ENCODE measurements at places on chromosomes 7 and 10. TPM values are rescaled to one million over a fixed set of nuclear protein-coding genes. Genes with fewer than 3 reads are reported as not detected.
A peak's percentile ranks its signal among the peaks of the same experiment; 100 is the strongest.

DNA sequence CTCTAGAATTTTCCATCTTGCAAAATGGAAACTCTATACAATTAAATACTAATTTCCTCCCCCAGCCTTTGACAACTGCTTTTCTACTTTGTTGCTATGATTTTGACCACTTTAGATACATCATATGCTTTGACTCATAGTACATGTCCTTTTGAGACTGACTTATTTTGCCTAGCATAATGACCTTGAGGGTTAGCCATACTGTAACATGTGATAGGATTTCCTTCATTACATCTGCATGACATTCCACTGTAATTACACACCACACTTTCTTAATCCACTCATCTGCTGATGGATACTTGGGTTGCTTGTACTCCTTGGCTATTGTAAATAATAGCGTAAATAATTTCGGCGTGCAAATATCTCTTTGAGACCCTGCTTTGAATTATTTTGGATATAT lies 127.7 kb downstream of the JAZF1 start:
- no peaks in the 10 kb centered on the region for H3K27me3 ChIP-seq
- DNase-seq = no peak
- no peaks in the 10 kb centered on the region for H3K4me1 ChIP-seq
- H3K4me3 ChIP-seq = no peak overlapping the region
- H3K27ac ChIP-seq = no peak overlapping the region

The ABCB1 gene
- not detected for total RNA-seq

- H3K4me1 ChIP-seq = no peaks in the 10 kb centered on the region
- DNase-seq = no peak
- no peaks in the 10 kb centered on the region for H3K27me3 ChIP-seq
- H3K27ac ChIP-seq = no peak overlapping the region
- no peaks in the 10 kb centered on the region for H3K36me3 ChIP-seq
Observed at GRCh38 chr7:110373859-110374258, 717.1 kb upstream of the LRRN3 start.

- H3K4me1 ChIP-seq = no peaks in the 10 kb centered on the region
- no peaks in the 10 kb centered on the region for H3K36me3 ChIP-seq
- no peak for DNase-seq
- H3K27ac ChIP-seq = no peak overlapping the region
- no peaks in the 10 kb centered on the region for H3K27me3 ChIP-seq
Observed at GRCh38 chr7:2081526-2082135, 151.1 kb downstream of the MAD1L1 start.

The SLC26A3 gene
- total RNA-seq = not detected

- no peak overlapping the region for H3K27ac ChIP-seq
- peak; percentile 54 for DNase-seq
- peak overlapping the region; percentile 75 for H3K4me3 ChIP-seq
- no peaks in the 10 kb centered on the region for H3K27me3 ChIP-seq
Observed at GRCh38 chr7:100604028-100604975, 2.1 kb downstream of the PCOLCE start.

The OR2A1 gene
- total RNA-seq = not detected

DNA sequence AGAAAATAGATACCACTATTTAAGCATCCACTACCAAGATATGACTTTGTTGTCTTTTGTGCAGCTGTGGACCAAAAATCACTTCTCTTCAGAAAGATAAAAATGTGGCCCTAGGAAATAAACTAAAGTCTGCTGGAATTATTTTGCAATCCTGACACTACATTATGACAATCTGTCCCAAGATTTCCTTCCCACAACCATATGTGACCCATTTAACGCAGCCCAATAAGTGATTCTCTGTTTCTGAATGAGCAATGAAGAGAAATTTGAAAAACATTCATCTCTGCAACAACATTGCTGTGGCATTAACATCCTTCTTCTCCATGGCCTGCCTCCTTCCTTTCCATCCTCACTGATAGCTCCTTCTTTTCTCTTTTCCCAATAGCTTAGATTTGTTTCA lies 212.0 kb downstream of the TSPAN12 start:
- H3K27ac ChIP-seq = no peak overlapping the region
- H3K4me1 ChIP-seq = no peaks in the 10 kb centered on the region
- H3K36me3 ChIP-seq = no peaks in the 10 kb centered on the region
- DNase-seq = no peak
- no peaks in the 10 kb centered on the region for H3K27me3 ChIP-seq

- DNase-seq = no peak
- peak overlapping the region; percentile 99 for H3K27ac ChIP-seq
- peaks cover 47% of the 10 kb centered on the region for H3K4me1 ChIP-seq
- H3K4me3 ChIP-seq = no peak overlapping the region
Observed at GRCh38 chr7:128020159-128020558, 11.1 kb downstream of the LRRC4 start.

Measured in PC-9 (cell line).